NT2/D1 (cell line): ENCODE measurements at places on chromosomes 7 and 10.
A peak's percentile ranks its signal among the peaks of the same experiment; 100 is the strongest.

DNA sequence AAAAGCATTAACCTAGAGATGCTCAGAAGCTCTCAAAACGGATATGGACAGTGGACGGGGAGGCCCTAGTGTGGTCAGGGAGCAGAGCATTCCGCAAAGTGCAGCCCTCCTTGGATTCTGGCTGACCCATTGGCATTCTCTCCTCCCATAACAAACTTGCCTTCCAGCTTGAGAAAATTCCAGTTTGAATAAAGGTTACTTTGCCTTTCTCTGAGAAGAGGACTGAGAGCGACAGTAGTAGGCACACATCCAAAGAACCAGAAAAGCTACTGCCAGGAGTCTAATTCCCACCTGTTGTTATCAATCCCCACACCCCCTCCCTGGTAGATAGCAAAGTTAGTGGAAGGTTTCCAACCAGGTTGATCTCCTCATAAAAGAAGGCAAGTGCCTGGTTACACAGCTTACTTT, 84.7 kb upstream of the TRIL start:
- DNase-seq, result no peak

GRCh38 chr7:28041508-28042314, 138.9 kb downstream of the JAZF1 start:
- DNase-seq, result no peak

GRCh38 chr7:21585070-21585724, 42.4 kb downstream of the DNAH11 start:
- DNase-seq, result no peak

- no peak for DNase-seq
Measured at GRCh38 chr7:19621740-19622139, 87.1 kb downstream of the POLR1F start.

GRCh38 chr7:11817111-11817740, 14.8 kb downstream of the THSD7A start:
- DNase-seq, result no peak

DNA sequence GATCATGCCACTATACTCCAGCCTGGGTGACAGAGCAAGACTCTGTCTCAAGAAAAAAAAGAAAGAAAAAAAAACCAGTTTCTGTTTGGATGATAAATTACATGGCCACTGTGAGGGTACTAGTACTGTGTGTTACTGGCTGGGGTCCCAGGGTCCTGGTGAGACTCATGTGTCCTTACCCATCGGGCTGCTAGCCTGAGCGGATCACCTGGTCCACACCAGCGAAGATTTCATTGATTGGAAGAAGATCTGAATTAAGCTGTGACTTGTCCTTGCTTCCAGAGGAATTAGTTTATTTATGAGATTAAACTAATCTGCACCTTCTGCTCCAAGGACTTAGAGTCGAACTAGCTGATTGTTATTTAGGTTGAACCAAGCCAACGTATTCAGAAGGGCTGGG, 40.0 kb upstream of the BAMBI start:
- no peak for DNase-seq

DNA sequence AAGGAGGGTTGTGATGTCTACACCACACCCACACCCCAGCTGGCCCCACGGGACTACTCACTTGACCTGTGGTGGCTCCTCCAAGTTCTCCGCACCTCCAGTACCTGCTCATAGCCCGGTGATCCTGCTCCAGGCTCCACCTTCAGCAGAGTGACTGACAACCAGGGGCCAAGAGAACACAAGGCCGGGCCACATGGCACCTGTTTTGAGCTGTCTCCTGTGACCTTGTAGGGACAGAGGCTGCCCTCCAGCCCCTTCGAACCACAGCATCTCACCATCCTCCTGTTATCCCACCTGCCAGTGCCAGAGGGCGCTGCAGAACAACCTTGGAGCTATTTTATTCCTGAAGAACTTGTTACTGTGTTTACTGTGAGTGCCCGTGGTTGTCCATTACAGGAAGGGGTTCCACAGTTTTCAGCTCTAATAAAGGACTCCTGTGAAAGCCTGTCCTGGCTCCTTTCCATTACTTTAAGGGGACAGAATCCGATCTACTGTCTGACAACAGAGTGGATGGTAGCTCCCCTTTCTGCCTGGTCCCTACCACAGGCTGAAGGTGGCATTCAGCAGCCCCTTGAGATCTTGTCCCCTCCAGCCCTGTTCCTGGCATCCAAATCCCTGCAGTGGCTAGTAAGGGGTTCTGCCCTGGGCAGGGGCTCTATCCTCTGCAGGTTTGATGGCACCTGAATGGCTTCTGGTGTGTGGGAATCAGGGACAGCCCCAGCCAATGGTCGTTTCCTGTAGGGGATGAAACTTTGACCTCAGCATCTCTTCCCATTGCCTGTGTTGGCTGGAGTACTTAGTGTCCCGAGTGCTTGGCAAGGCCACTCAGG, 50.8 kb downstream of the C10orf120 start:
- DNase-seq, result peak; percentile 59

DNA sequence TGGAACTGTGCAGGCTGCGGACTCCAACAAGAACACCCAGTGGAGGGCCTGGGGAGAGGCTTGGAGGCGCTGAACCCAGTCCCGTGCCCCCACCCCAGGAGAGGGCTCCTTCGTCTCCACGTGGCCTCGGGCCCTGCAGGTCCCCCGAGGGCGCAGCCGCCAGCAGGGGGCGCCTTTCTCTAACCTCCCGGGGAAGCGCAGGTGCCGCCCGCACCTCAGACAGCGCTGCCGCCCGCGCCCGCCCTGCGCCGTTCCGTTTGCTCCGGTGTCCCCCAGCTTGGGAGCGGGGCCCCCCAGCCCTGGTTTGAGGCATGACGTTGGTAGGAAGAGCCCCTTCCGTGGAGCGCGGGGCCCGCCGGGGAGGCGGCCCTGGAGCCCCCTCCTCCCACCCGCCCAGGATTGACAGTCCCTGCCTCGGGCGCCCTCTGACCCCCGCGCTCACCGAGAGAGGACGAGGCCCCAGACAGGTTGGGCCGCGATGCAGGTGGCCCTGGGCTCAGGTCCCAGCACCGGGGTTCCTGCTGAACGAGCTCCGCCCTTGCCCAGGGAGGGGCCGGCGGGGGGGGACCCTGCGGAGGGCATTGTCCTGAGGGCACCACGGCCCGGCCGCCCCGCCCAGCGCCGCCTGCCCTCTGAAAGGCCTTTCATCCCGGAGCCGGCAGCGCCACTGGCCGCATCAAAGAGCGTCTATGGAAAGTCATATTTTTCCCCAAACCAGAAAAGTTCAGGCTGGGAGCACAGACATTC, 42.8 kb downstream of the FOXL3 start:
- DNase-seq, result peak; percentile 81

DNA sequence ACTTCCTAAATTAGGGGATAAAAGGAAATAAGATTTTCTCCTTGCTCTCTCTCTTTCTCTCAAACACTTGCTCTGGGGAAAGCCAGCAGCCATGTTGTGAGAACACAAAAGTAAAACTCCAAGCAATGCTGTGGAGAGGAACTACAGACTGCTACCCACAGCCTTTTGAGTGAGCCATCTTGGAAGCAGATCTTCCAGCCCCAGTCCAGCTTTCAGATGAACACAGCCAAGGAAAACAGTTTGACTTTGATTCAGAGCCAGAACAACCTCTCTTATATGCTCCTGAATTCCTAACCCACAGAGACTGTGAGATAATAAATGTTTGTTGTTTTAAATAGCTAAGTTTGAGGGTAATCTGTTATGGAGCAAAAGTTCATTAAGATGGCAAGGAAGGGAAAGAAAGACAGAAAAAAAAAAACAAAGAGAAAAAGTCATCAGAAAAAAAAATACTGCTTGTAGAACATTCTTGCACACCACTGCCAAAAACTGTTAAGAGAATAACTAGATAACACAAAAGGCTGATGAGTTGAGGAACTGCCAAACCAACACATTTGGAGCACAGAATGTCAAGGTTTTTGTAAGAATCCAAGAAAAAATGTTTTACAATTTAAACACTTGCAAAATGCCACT, 20.9 kb upstream of the PRKAR2B start:
- DNase-seq, result no peak

DNA sequence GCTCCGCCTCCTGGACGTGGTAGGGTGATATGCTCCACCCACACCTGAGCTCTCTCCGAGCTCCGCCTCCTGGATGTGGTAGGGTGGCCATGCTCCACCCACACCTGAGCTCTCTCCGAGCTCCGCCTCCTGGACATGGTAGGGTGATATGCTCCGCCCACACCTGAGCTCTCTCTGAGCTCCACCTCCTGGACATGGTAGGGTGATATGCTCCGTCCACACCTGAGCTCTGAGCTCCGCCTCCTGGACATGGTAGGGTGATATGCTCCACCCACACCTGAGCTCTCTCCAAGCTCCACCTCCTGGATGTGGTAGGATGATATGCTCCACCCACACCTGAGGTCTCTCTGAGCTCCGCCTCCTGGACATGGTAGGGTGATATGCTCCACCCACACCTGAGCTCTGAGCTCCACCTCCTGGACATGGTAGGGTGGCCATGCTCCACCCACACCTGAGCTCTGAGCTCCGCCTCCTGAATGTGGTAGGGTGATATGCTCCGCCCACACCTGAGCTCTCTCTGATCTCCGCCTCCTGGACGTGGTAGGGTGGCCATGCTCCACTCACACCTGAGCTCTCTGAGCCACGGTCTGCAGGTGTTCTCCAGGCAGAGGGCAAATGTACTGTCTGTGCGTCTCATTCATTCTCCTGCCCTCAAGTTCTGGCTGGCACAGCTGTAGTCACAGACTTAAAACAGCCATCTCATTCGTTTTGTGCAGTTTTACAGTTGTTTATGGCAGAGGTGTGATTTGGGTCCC, 252.4 kb downstream of the DIP2C start:
- DNase-seq, result no peak

GRCh38 chr7:99448855-99449254, 10.1 kb downstream of the CPSF4 start:
- DNase-seq, result no peak

DNA sequence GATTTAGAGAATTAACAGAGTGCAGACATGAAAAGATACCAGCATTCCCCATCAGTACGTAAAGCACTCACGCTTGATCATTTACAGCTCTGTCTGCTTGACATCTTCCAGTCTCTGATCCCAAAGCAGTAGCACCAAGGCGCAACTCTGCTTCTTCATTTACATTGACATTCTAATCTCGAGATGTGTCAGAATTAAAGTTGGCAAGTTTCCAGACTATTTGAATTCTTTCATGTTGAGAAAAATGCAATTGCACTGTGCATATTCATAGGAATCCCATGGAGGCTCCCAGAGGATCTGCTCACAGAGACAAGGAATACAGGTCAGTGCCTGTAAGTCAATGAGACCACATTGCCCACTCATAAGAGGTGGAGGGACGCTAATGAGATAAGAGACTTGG, 183.9 kb downstream of the LRRN3 start:
- no peak for DNase-seq

DNA sequence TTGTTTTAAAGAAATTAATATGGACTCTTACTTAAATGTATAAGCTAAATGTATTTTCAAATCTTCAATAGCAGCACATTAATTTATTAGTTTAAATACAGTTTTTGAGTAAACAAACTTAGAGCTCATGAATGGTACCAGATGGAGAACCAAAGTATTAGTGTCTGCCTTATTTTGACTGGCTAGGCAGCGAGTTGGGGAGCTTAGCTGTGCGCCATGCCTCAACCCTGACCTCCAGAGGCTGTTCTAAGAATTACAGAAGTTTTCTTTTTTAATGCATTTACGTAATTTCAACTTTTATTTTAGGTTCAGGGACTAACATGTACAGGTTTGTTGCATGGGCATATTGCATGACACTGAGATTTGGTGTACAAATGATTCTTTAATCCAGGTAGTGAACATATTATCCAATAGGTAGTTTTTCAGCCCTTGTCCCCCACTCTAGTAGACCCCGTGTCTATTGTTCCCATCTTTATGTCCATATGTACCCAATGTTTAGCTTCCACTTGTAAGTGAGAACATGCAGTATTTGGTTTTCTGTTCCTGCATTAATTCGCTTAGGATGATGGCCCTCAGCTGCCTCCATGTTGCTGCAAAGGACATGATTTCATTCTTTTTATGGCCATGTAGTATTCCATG, 166.8 kb downstream of the IQUB start:
- peak; percentile 22 for DNase-seq

- DNase-seq, result no peak
Measured at GRCh38 chr7:72925546-72926120, 738 bp downstream of the POM121 start.

DNA sequence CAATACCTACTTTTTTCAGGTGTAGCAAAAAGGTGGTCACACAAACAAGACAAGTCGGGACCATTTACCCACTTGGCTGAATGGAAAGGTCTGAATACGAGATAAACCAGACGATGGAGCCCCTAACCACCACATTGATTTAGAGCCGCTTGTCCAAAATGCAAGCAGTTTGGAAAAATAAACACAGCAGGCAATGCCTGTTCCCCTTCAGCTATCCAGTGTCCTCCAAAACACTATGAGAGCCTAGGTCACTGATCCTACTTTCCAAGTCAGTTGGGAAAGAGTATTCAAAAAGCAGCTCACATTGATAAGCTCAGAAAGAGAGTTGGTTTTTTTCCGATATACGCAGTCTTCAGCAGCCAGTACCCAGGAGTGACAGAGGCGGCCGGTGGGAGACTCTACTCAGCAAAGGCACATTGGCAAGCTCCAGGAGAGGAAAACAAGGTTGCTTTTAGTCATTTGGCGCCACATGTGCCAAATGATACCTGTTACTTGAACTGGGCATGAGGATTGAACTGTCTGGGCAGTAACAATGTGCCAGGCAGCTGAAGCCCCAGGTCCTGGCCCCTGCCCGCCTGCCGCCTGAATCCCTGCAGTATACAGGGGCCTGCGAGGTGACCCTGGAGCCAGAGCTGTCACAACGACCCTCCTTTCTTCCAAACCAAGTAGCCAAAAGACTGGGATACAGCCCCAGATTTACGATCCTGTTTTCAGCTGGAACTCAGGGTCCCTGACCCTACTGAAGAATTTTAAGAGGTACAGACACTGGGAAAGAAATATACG, 109.8 kb downstream of the PIP4K2A start:
- no peak for DNase-seq
